ENCODE measurements at places on chromosomes 2 and 18.

GRCh38 chr2:239874636-239875356 is 150.3 kb downstream of the NDUFA10 start:
- no peak for DNase-seq

DNA sequence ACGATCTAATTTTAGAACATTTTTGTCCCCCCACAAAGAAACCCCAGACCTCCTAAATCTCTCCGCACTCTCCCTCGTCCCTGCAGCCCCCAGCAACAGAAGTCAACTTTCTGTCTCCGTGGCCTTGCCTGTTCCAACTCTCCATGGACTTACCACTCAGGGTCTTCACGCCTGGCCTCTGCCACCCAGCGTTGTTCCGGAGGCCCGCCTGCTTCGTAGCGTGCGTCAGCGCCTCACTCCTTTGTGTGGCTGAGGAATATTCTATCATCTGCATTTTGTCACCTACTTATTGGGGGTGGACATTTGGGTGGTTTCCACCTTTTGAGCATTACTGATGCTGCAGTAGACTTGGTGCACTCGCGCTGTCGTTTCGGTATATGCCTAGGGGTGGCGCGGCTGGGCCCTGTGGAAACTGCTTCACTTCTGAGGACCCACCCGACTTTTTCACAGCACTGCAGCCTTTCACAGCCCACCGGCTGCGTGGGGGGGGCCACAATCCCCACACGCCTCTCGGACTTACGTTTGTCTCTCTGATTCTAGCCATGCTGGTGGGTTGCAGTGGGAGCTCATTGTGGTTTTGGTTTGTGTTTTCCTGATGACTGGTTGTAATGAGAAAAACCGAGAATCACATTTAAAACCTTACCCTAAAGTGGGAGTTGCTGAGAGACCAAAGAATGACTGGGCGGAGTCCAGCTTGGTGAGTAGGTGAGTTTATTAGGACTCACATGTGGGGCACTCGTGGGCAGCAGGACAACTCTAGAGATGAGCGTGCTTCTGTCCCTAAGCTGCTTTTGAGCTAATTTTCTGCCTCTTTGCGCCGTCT is 1.4 kb upstream of the HSBP1L1 start:
- DNase-seq = no peak

DNA sequence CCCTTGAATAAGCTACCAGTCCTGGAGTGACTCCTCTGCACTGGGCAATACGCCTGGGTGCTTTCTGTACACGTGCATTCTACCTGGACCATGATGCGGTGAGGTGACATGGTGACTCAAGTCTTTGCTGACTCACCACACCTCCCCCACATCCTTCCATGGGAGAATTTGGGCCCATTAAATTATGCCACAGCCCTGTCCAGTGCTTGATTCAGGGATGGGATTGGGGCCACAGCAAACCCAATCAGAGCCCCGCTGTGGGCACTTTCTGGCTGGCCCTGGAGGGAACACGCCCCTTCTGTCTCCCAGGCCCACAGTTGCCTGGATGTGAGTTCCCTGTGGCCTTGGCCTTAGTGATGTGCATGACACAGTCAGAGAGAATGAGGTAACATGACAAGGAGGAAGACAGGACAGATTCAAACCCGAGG is 86.9 kb downstream of the LRRC30 start:
- DNase-seq = no peak

- DNase-seq = no peak
Measured at GRCh38 chr2:107669335-107669734, 157.4 kb upstream of the RGPD4 start.

- DNase-seq = no peak
Measured at GRCh38 chr2:79511320-79511951, 1.4 kb upstream of the CTNNA2 start.

GRCh38 chr18:59878644-59879043 is 21.2 kb upstream of the PMAIP1 start:
- no peak for DNase-seq

- DNase-seq = no peak
Measured at GRCh38 chr18:69723434-69723833, 224.2 kb downstream of the CD226 start.

GRCh38 chr2:226508683-226509082 is 290.9 kb downstream of the IRS1 start:
- DNase-seq = no peak

GRCh38 chr18:30271716-30272115 is 770.8 kb downstream of the DSC3 start:
- DNase-seq = no peak

GRCh38 chr18:57364460-57364859 is 12.1 kb downstream of the ST8SIA3 start:
- DNase-seq = no peak

GRCh38 chr2:157443090-157443489 is 799 bp downstream of the CYTIP start:
- DNase-seq = no peak

DNA sequence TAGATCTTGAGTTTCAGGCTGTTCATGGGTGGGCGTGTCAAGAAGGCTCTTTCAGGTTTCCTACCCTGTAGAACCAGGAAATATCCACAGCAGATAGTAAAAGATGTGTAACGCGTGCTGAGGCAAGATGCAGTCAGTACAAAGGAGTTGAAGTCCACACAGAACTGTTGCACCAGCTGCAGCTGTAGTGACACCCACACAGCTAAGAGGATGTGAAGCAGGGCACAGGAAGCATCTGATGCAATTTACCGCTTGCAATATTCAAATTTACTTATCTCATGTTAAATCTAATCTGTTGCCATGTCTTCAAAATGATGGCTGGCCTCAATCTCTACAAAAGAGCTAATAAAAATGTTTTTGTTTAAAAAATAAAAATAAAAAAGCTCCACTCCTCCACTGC is 132.8 kb downstream of the ARHGAP15 start:
- DNase-seq = peak; percentile 50

GRCh38 chr2:38659115-38659514 is 6.8 kb upstream of the GALM start:
- DNase-seq = no peak
